ENCODE measurements at places on chromosomes 5 and 9.

DNA sequence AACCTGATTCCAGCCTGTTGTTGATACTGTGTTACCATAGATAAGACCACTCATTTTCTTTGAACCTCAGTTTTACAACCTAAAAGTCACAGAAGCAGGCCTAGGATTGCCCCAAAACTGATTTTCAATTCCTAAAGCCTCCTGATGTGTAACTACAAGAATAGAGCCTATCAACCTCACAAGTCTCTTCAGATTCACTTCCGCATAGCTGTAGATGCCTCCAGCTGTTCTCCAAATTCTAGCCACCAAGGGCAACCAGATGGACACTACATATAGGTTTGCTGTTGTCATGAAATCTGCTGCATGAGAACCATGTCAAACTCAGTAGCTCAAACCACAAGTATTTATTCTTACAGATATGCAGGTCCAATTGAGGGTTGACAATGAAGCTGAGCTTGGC, 143.5 kb downstream of the SPATA31D1 start:
- DNase-seq, result no peak

GRCh38 chr5:179379321-179379890, 34.1 kb upstream of the ADAMTS2 start:
- no peak for DNase-seq

DNA sequence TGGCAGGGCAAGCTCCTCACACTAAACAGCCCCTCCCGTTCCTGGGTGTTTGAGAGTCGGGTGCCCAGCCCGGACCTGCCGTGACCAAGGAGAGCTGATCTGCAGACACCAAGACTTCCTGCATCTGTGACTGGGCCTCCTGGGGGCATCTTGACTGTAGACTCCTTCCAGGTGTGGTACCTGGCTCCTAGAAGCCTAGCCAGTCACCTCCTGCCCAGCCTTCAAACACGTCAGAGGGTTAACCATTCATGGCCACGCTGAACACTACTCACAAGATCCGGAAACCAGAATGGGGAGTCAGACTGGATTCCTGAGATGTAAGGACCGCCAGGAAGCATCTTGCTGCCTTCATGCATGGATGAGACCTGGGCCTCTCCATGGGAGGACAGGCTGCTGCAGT, 3.7 kb upstream of the LCN2 start:
- no peak for DNase-seq

GRCh38 chr9:98998441-98999151, 54.9 kb downstream of the COL15A1 start:
- peak; percentile 5 for DNase-seq

DNA sequence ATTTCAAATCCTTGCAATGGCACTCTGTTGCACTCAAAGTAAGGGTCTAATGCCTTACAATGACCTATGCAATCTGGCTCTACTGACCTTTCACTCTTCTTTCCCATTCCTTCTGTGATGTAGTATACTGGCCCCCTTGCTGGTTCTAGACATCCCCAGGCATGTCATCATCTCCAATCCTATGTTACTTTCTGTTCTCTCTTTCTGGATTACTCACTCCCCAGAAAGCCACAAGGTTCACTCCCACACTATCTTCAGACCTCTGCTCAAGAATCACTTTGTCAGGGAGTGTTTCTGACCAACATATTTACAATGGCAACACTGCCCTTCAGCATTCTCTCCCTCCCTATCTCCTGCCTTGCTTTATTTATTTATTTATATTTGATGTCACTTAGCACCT, 802.2 kb upstream of the WWC1 start:
- DNase-seq, result no peak

DNA sequence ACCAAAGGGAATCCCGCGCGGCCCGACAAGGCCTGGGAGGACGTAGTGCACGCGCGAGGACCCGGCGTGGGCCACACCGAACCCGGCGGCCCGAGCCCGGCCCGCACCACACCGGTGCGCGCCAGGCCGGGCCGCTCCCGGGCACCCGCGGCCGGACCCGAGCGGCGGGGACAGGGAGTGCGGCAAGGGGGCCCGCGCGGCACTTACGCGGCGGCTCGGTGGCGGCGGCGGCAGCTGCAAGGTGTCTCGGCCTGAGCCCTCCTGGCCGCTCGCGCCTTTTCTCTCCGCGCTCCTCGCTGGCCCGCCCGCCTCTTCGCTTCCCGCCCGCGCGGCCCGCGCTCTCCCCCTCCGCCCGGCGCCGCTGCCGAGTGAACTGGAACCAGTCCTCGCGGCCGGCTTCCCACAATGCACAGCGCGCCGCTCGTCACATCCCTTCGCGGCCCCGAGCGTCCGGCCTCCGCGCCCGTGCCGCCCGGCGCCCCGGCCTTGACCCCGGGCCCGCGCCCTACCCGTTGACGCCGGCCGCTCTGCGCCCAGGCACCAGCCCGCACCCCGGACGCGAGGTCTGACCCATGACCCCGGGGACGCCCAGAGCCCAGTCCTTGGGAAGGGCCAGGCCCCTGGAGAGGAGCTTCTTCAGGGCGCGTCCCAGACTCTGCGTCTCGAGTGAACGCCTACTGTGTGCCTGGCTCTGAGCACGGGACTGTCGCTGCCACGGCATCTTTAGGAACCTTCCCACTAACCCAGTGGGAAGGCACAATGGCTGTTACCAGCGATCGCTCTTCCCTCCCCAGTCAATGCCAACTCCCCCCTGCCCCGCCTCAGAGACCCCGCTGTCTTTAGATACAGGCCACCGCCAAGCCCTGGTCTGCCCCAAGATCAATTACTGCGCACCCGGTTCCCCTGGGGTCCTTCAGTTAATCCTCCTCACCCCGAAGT, at the start of gene MACROH2A1:
TSS of gene MACROH2A1 (minus strand) at position 377 of the 939 bp plus-strand sequence. CDS start 10,138 bp downstream, outside the sequence.
- DNase-seq, result peak; percentile 48

- no peak for DNase-seq
These were observed 837.7 kb upstream of the CDH9 start for GRCh38 chr5:27876071-27876470.

DNA sequence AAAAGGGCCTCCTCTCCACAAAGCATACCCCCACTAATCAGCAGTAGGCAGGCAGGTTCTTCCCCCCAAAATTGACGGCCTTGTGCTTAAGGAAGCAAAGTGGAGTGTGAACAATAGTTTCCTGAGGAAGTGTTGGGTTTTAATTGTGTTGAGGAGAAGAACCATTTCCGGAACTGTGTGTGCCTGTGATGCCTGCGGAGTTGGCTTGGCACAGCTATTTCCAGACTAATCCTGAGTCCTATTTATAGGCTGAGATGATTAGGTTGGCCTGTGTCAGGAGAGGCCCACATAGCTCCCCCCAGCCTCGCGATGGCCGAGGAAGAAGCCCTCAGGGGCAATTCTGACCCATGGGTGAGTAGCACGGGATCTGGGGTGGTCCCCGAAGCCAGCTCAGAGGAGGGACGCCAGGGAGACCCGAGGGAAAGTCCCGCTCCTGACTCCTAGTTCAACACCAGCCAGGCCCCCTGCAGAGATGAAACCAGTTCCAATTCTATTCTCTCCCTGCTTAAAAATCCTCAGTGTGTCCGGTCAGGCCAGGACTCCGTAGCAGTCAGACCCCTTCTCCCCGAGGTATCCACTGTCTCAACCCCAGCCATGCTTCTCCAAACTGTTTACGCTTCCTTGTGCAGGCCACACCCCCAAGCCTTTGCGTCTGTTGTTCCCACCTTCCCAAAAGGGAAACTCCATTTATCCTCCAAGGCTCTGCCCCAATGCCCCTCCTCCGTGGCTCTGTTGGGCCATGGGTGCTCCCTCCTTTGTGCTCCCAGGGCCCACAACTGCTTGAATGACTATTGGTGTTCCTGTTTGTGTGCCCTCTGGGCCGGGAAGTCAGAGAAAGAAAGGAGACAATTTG, 18.1 kb downstream of the GSN start:
- DNase-seq, result peak; percentile 78

- no peak for DNase-seq
These were observed 75.9 kb downstream of the DAP start for GRCh38 chr5:10685115-10685521.

DNA sequence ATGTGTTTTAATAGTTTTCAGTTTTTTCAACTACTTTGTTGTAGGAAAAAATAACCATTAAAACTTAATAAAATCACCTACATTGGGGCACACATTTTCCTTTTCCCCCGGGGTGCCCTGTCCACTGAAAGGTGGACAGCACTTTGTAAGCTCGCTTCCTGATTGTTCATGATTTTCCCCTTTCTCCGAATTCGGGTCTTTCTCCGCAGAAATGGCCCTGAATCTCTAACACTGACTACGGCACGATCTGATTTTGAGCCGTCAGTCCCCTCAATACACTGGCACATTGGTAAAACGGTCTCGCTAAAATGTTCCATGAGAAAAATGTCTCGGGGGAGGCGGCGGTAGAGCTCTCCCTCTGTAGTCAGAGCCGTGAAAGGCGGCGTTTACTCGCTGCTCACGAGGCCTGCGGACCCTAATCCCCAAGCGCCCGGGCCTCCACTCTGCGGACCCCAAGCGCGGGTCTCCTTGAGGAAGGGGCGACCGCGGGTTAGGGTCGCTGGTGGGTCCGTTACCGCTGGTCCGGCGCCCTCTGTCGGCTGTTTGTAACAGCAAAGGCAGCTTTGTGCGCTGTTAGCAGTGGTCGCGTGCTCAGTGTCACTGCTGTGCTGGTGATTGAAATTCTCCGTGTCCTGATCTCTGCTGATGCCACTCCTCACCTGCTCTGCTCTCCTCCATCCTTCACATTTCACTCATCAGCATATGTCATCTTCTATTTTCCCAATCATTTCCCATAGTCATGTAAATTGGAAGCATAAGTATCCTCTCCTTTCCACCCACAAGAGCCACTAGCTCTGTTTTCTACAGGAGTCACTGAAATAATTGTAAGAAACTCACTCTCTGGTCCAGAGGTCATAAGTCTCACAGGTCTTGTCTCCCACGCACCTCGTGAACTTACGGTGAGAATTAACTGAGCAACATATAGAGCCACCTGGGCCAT, 10.8 kb upstream of the IFNA2 start:
- DNase-seq, result no peak

Measured in NCI-H510A treated with DMSO at 0.1 percent for 48 hours (cell line).